ENCODE measurements at places on chromosomes 6 and 20.

GRCh38 chr6:30915591-30915946 lies 1.5 kb downstream of the VARS2 start:
- H3K4me1 ChIP-seq: peaks cover 18% of the 10 kb centered on the region
- DNase-seq: peak; percentile 51
- no peak overlapping the region for H3K4me3 ChIP-seq

- no peaks in the 10 kb centered on the region for H3K4me1 ChIP-seq
- no peak overlapping the region for H3K4me3 ChIP-seq
- H3K36me3 ChIP-seq: no peaks in the 10 kb centered on the region
- H3K27ac ChIP-seq: no peak overlapping the region
- no peak for DNase-seq
- H3K27me3 ChIP-seq: no peaks in the 10 kb centered on the region
Observed at GRCh38 chr6:135655055-135655454, 157.5 kb upstream of the AHI1 start.

- no peaks in the 10 kb centered on the region for H3K27me3 ChIP-seq
- H3K27ac ChIP-seq: no peak overlapping the region
- DNase-seq: no peak
- peaks cover 4% of the 10 kb centered on the region for H3K4me1 ChIP-seq
- no peak overlapping the region for H3K4me3 ChIP-seq
Observed at GRCh38 chr6:11810854-11811643, 32.4 kb upstream of the ADTRP start.

GRCh38 chr6:116450769-116451740 lies 10.1 kb upstream of the CALHM6 start:
- peaks cover 22% of the 10 kb centered on the region for H3K4me1 ChIP-seq
- no peak for DNase-seq
- no peaks in the 10 kb centered on the region for H3K27me3 ChIP-seq
- H3K36me3 ChIP-seq: no peaks in the 10 kb centered on the region
- H3K27ac ChIP-seq: no peak overlapping the region

- H3K4me3 ChIP-seq: no peak overlapping the region
- no peaks in the 10 kb centered on the region for H3K36me3 ChIP-seq
- no peaks in the 10 kb centered on the region for H3K4me1 ChIP-seq
Observed at GRCh38 chr6:136962661-136963060, 40.6 kb downstream of the SLC35D3 start.

- peak; percentile 82 for DNase-seq
- no peaks in the 10 kb centered on the region for H3K27me3 ChIP-seq
- no peak overlapping the region for H3K4me3 ChIP-seq
- peaks cover 37% of the 10 kb centered on the region for H3K4me1 ChIP-seq
Observed at GRCh38 chr6:1686117-1687098, 76.7 kb downstream of the FOXC1 start.

DNA sequence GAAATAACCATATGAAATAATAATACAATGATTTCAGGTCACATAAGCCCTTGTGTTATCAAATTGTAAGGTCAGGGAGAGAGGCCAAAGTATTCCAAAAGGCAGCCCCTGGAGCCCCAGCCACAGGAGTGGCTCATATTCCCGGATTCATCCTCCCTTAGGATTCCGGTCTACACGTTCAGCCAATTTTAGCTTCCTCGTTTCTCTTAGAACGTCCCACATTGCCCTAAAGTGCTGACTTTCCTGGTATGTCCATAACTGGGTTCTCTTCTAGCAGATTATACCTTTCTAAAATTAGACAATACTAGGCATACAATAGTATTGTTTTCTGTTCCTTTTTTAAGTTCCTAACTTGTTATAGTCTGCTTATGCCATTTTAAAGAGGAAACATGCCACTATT lies 192.7 kb upstream of the NOX3 start:
- H3K27ac ChIP-seq: no peak overlapping the region
- H3K36me3 ChIP-seq: no peaks in the 10 kb centered on the region
- H3K4me1 ChIP-seq: no peaks in the 10 kb centered on the region
- no peak overlapping the region for H3K4me3 ChIP-seq

- no peaks in the 10 kb centered on the region for H3K27me3 ChIP-seq
- no peak overlapping the region for H3K4me3 ChIP-seq
- peaks cover 4% of the 10 kb centered on the region for H3K4me1 ChIP-seq
- no peak for DNase-seq
Observed at GRCh38 chr6:37251211-37251780, 6.3 kb upstream of the TBC1D22B start.

- no peaks in the 10 kb centered on the region for H3K36me3 ChIP-seq
- no peak overlapping the region for H3K27ac ChIP-seq
- H3K4me3 ChIP-seq: no peak overlapping the region
- DNase-seq: no peak
- H3K4me1 ChIP-seq: no peaks in the 10 kb centered on the region
Observed at GRCh38 chr6:39313526-39314272, 520 bp downstream of the KCNK17 start.

DNA sequence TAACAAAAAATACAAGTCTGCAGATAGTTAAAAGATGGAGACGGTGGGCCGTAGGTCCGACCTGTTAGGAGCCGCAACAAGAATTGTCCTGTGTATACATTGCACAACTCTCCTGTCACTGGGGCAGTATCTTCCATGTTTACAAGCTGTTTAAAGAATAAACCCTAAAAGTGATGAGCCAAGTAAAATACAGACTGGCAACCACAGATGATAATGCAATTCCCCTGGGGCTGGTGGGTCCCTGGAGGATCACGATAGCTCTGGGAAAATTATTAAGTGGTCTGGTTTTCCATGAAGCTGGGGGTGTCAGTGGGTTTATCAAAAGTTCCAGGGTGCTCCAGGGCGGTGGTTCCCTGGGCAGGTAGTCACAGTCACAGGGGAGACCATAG lies 8.1 kb upstream of the FAM50B start:
- H3K4me3 ChIP-seq: no peak overlapping the region
- H3K27me3 ChIP-seq: no peaks in the 10 kb centered on the region
- H3K27ac ChIP-seq: peak overlapping the region; percentile 71
- peaks cover 46% of the 10 kb centered on the region for H3K4me1 ChIP-seq
- no peak for DNase-seq

GRCh38 chr6:87274660-87275274 lies 47.6 kb upstream of the SMIM8 start:
- peak; percentile 21 for DNase-seq
- no peaks in the 10 kb centered on the region for H3K36me3 ChIP-seq
- 0 out of 2 replicates have a peak, but pooled peaks cover 5% of the 10 kb centered on the region for H3K4me1 ChIP-seq
- H3K27ac ChIP-seq: no peak overlapping the region
- H3K4me3 ChIP-seq: no peak overlapping the region

DNA sequence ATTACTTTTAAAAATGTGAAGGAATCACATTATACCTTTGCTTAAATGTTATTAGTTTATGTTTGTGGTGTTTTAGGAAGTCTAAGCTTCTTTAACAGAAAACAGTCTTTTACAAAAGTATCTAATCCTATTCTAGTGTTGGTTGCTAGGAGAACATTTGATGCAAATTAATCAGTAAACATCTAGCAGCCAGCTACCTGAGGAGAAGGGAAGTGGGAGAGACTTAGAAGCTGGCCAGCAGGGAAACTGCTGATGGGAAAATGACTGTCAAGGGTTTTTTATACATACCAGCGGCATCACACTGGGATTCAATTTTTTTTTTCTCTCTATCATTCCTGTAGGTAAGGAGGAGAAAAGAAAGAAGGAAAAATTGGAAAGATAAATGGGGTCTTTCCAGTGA lies 686.0 kb upstream of the MMS22L start:
- no peak overlapping the region for H3K4me3 ChIP-seq
- H3K27me3 ChIP-seq: no peaks in the 10 kb centered on the region

GRCh38 chr6:109143191-109143590 lies 47.9 kb downstream of the CEP57L1 start:
- no peak overlapping the region for H3K4me3 ChIP-seq
- DNase-seq: no peak
- H3K4me1 ChIP-seq: peaks cover 18% of the 10 kb centered on the region
- no peak overlapping the region for H3K27ac ChIP-seq

- H3K4me1 ChIP-seq: peaks cover 8% of the 10 kb centered on the region
- DNase-seq: no peak
- no peak overlapping the region for H3K4me3 ChIP-seq
- H3K36me3 ChIP-seq: no peaks in the 10 kb centered on the region
- no peaks in the 10 kb centered on the region for H3K27me3 ChIP-seq
- no peak overlapping the region for H3K27ac ChIP-seq
Observed at GRCh38 chr6:11963756-11964500, 48.2 kb upstream of the HIVEP1 start.

GRCh38 chr6:74128536-74128935 lies 432.5 kb downstream of the CD109 start:
- H3K27me3 ChIP-seq: no peaks in the 10 kb centered on the region
- no peaks in the 10 kb centered on the region for H3K4me1 ChIP-seq
- no peak overlapping the region for H3K27ac ChIP-seq
- no peak for DNase-seq

GRCh38 chr6:140051521-140052512 lies 677.4 kb upstream of the CITED2 start:
- no peak overlapping the region for H3K4me3 ChIP-seq
- peak; percentile 60 for DNase-seq
- H3K27me3 ChIP-seq: no peaks in the 10 kb centered on the region

- H3K36me3 ChIP-seq: peaks cover 76% of the 10 kb centered on the region
- H3K27me3 ChIP-seq: no peaks in the 10 kb centered on the region
- H3K4me1 ChIP-seq: peaks cover 6% of the 10 kb centered on the region
Observed at GRCh38 chr20:63663332-63664066, 5.4 kb downstream of the RTEL1 start.

GRCh38 chr6:155375801-155376200 lies 61.5 kb upstream of the TFB1M start:
- peaks cover 17% of the 10 kb centered on the region for H3K4me1 ChIP-seq
- H3K4me3 ChIP-seq: no peak overlapping the region
- H3K27ac ChIP-seq: no peak overlapping the region
- no peaks in the 10 kb centered on the region for H3K27me3 ChIP-seq

DNA sequence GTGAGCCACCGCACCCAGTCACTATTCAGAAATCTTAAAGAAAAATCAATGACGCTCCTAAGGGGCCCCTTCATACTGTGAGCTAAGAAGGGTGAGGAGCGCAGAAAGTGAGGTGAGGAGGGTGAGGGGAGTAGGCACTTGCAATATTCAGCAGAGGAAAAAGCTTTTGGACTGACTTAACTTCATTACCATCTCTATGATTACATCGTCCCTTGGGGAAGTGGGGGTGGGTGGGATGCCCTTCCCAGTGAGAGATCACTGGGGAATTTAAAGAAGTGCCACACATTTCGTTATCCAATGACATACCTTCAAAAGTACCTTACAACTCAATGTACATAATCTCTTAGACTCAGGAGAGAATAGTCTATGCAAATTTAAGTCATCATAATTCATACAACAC lies 46.5 kb downstream of the SMLR1 start:
- no peak for DNase-seq
- H3K36me3 ChIP-seq: peaks cover 24% of the 10 kb centered on the region
- no peaks in the 10 kb centered on the region for H3K27me3 ChIP-seq
- no peak overlapping the region for H3K27ac ChIP-seq
- H3K4me1 ChIP-seq: no peaks in the 10 kb centered on the region
- H3K4me3 ChIP-seq: no peak overlapping the region

- no peaks in the 10 kb centered on the region for H3K4me1 ChIP-seq
- no peak overlapping the region for H3K4me3 ChIP-seq
- no peak for DNase-seq
- H3K27me3 ChIP-seq: no peaks in the 10 kb centered on the region
- no peak overlapping the region for H3K27ac ChIP-seq
Observed at GRCh38 chr6:169868458-169868857, 117.0 kb downstream of the ERMARD start.

Measured in SJSA1 (cell line).